SW 1271 (cell line): ENCODE measurements at places on chromosomes 12 and 14.

DNA sequence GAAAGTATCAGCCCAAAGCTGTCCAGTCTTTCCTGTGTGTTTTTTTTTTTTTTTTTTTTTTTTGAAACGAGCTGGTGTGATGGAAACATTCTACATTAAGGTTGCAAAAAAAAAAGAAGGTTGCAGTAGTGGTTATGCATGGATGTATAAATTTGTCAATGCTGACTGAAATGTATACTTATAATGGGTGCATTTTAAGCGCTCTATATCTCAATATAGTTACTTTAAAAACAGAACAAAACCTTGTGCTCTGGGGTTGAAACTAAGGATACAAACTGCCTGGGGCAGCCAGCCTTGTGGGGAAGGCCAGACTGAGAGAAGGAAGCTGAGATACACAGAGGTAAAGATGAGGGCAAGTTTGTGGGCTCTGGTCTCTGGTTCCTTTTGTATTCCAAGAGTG lies 87.3 kb upstream of the RMST start:
- no peak for DNase-seq

DNA sequence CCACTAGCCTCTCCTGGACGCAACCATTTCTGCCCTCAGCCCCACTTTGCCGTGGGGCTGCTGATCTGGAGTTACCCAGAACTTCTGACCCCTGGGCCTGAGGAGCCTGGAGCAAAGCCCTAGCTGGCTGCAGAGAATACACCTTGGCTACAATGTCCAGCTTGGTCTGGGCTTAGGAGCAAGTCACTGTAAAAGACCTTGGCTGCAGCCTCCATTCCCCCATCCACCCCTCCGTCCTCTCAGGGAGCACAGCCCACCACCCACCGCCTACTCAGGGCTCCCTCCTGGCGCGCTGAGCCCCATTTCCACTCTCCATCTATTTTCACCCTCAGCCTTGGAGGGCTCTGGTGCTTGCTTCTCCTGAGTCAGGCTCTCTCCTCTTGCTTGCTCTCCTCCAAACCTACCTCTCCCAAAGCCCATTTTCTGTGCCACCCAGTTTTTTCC lies 42.9 kb downstream of the ERH start:
- DNase-seq, result no peak

GRCh38 chr12:13106666-13107065 lies 3.2 kb upstream of the GSG1 start:
- no peak for DNase-seq

- no peak for DNase-seq
Measured at GRCh38 chr14:103735439-103735814, 19.8 kb downstream of the ZFYVE21 start.

DNA sequence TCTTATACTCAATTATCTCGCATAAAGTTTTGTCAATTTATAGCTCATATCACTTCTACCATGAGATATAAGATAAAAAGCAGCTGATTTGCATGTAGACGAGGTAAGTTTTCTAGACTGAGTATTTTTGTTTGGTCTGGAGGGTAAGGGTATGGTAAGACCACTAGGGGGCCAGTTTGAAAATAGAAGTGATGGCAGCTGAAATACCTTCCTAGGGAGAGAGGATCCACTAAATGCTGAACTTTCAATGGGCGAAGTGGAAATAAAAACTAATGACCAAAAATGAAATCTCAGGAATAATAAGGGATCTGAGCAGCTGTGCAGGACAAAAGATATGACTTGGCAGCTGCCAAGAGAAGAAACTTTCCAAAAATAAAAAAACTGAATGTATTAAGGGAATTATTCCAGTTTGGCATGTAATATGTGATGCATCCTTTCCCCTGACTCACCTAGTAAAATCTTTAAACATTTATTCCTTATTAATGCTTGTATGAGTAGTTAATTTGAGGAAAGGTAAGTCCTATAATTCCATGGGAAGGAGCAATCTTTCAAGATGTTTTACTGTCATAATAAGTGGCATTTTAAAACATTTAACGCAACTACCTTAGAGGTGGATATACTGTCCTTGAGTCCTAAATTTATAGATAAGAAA lies 754.5 kb downstream of the C12orf50 start:
- DNase-seq, result peak; percentile 56

DNA sequence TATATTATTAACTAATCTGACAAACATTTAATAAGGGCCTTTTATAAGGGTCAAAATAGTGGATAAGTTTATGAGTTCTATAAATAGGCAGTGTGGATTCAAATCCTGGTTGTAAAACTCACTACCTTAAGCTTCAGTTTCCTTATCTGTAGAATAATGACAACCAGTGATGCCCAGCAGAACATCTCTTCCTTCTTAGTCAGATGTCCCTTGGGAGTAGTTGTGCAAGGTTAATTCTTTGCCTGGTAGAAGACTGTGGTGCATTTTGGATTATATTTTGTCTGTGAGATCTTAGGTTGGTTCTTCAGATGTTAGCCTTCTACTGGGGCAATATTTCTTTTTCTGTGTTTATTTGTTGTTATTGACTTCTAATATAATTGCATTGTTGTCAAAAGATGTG lies 59.5 kb downstream of the ARID2 start:
- DNase-seq, result no peak

DNA sequence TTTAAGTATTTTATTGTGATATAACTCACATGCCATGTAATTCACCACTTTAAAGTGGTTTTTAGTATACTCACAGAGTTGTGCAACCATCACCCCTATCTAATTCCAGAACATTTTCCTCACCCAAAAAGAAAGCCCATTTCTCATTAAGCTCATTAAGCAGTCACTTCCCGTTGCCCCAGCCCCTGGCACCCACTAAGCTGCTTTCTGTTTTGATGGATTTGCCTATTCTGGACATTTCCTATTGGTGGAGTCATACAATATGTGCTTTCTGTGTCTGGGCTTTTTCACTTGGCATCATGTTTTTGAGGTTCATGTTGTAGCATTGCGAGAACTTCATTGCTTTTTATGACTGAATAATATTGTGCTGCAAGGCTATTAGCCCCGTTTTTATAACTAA lies 66.0 kb downstream of the ARL6IP4 start:
- DNase-seq, result no peak

DNA sequence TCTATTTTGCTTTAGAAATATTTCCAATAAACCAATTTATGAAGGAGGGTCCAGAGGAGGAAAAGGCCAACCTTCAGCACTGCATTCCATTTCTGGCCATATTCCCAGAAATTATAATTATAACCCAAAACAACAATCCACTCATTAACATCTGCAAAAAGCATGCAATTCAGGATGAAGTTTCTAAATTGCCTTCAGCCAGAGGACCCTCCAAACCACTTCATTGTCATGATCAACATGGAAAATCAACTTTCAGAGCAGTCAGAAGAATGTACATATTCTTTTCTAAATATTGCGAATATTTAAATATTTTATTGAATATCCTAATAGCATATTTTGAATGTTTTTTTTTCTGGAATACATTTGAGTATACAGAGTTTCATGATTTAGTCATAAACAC lies 332.6 kb upstream of the TMEM132C start:
- DNase-seq, result no peak

DNA sequence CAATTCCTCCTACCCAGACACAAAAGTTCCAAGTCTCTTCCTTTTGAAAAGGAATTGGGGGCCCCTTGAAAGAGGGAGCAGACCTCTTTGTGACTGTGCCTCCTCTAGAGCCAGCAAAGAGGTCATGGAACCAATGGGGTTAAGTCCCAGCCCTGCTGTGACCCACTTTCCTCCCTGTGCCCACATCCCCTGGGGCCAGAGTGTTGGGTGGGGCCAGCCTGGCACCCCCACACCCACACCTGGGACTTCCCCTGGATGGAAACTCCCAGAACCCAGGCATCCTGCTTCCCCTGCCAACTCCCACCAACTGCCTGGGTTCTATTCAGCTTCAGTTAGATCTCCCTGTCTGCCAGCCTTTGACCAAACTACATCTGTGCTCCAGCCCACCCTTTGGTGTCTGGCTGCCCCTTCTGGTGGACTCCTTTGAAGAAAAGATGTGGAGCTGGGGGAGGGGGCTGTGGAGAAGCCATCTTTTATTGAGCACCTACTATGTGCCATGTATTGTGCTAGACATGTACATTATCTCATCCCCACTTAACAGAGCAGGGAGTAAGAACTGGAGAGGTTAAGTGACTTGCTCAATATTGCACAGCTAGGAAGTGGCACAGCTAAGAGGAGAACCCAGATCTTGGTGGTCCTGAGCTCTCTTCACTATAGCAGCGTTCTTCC lies 4.6 kb upstream of the RARG start:
- DNase-seq, result no peak

- DNase-seq, result no peak
Measured at GRCh38 chr12:63982604-63983295, 138.2 kb downstream of the SRGAP1 start.

DNA sequence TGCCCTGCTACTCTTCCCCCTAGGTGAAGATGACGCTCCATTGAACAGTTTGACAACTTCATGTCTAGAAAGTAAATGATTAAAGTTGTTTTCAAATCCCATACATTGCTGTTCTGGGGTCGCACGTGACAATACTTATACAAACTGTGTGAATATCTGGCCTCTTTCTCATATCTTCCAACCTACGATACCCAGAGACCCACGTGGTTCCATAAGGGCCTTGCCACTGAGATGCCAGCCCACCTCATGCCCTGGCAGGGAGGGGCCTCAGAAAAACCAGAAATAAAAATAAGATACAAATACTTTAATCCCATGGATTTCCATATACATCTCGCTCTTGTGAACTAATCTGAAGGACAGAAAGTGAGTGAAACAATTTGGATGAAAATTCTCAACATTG lies 4.5 kb downstream of the GZMB start:
- DNase-seq, result no peak

- no peak for DNase-seq
Measured at GRCh38 chr12:66239295-66239694, 50.3 kb downstream of the IRAK3 start.

DNA sequence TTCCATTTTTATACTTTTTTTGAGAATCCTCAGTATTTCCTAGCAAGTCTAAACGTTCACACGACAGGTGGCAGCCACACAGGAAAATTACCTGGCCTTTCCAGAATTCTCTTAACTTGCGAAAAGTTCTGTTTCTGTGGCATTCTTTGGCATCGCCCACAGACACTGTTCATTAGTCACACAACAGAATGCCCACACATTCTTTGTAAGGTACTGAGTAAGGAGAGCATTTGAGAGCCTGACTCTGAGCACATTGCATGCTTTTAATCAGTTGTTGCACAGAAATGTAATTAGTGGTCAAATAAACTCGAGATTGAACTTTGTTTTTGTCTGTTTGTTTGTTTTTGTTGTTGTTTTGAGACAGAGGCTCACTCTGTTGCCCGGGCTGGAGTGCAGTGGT lies 52.4 kb downstream of the LMNTD1 start:
- no peak for DNase-seq

GRCh38 chr14:21860172-21860571 lies 186.6 kb upstream of the OR4E1 start:
- DNase-seq, result peak; percentile 5

DNA sequence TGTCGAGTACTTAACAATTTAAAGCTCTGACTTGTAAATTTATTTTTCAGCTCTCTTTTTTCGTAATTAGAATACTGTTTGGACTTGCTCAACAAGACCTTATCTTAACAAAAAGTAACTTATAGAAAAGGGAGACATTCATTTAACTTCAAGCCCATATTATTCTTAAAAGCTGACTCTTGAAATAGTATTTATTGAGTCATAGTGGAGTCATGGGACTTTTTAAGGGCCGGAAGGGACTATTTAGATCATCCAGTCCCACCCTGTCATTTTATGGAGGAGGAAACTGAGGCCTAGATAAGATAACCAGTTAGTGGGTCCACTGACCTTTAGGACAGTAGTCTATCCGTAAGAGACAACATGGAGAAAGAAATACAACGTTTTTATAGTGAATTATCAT lies 1.5 kb downstream of the RAP1B start:
- no peak for DNase-seq

DNA sequence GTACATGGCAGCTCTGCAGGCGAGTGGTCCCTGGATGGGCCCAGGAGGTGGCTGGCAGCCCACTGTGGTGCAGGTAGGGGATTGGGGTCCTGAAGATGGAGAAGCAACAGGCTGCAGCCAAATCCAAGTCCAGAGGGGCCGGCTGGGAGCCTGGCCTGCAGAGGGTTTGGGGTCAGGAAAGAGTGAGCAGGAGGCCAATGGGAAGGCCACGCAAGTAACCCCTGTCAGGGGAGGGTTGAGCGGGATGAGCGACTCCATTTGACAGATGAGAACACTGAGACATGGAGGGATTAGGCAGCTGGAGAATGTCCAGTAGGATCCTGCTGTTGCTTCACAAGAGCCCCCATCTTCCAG lies 136.0 kb downstream of the BCL11B start:
- DNase-seq, result no peak

GRCh38 chr12:13405961-13406703 lies 209.6 kb downstream of the EMP1 start:
- no peak for DNase-seq

DNA sequence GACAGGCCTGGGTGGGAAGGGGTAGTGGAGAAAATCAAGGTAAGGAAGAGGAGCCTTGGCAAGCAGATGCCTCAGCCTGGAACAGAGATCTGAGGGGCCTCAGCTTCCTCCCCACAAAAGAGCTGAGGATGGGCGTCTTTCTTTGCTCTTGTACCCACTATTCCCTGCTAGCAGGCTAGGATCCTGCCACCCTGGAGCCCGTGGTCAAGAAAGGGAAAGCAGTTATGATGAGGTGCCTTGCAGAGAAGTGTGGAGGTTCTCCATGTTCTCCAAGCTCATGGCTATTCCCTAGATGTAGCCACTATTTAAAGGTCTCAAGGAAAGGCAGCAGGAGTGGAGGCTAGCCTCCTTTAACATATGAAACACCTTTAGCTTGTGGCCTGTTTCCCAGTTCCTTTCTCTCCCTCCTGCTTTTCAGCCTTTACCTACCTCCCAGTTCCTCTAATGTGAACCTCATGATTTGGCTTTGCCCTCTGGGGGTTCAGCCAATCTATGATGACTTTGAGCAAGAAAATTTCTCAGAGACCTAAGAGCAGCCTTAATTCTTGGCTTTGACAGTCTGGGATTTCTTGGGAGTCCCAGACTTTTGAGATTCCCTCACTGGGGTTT lies 1.1 kb downstream of the IKZF4 start:
- DNase-seq, result no peak

GRCh38 chr14:51547260-51547659 lies 104.5 kb upstream of the FRMD6 start:
- peak; percentile 99 for DNase-seq

- DNase-seq, result no peak
Measured at GRCh38 chr12:131990066-131990979, 40.6 kb downstream of the EP400 start.

GRCh38 chr14:54086767-54087166 lies 130.1 kb upstream of the BMP4 start:
- DNase-seq, result no peak

DNA sequence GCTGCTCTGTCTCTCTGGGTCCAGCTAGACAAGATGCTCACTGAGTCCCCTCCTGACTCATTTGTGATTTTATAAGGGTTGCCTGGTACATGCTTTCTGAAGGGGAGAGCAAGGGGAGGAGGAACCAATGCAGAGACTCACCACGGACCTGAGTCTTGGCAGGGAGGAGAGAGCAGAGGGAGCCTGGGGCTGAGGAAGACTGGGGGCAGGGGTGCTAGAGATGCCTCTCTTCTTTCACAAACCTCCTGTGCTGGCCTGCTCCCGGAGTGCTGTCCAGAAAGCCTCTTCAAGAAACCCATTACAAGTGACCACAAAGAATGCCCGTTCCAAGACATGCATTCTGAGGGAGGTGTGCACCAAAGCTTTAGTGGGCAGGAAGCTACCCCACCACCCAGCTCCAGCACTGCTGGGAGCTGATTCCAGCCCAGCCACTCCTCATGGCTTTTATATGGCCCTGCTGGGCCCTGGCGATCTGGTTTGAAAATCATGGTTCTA lies 33.1 kb upstream of the DICER1 start:
- no peak for DNase-seq
